Stimulated activated memory B cell treated with anti-CD40 and anti-IgM and Interleukin-4, amounts not matched to agents 10 μg/mL and 1 μg/mL and 100 μg/mL, for 72 hours (primary cell): ENCODE measurements at places on chromosomes 13 and 19.

- peak; percentile 53 for ATAC-seq
These were observed 14.0 kb upstream of the URI1 start for GRCh38 chr19:29927944-29928625.

GRCh38 chr13:95707035-95707434, 30.1 kb downstream of the DNAJC3 start:
- ATAC-seq, result peak; percentile 47

DNA sequence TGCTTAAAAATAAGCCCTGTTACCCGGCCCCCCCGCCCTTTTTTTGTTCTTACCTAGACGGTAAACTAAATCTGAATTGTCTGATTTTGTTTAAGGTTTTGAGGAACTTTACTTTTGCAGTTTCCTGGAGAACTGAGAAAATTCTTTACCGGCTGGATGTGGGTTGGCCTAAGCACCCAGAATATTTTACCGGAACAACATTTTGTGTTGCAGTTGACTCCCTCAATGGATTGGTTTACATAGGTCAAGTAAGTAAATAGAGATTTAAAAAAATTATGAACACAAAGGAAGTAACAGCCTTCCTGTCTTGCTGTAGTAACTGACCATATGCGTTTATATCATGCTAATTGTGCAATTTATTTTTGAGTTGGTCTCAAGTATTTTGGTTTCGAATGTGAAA, 785 bp downstream of the NHLRC3 start:
- ATAC-seq, result no peak

DNA sequence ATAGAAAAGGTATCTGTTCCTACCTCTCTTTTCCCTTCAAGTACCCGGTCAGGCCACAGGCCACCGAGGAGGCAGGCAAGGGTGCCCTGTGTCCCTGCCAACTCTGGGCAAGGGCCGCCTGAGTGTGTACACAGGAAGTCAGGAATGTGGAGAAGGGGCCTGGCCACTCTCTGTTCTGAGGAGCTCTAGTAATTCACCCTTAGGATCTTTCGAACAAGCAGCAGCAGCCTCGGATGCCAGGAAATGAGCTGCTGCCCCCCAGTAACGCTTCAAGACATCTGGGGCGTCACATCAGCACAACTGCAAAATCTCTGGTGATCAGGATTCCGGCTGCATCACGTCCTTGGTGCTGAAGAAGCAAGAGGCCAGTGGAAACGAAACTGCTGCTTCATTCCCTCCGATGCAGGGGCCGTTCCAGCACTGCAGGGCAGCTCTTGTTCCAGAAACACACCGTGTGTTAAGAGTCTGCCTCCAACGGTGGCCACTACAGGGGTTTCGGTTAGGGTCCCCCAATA, 2.0 kb downstream of the RAB20 start:
- ATAC-seq, result no peak

- no peak for ATAC-seq
These were observed 826 bp downstream of the RASIP1 start for GRCh38 chr19:48739404-48740163.

- peak; percentile 95 for ATAC-seq
These were observed 9.1 kb downstream of the MAST1 start for GRCh38 chr19:12847159-12848139.

GRCh38 chr19:48137411-48137810, 26.8 kb upstream of the PLA2G4C start:
- no peak for ATAC-seq

DNA sequence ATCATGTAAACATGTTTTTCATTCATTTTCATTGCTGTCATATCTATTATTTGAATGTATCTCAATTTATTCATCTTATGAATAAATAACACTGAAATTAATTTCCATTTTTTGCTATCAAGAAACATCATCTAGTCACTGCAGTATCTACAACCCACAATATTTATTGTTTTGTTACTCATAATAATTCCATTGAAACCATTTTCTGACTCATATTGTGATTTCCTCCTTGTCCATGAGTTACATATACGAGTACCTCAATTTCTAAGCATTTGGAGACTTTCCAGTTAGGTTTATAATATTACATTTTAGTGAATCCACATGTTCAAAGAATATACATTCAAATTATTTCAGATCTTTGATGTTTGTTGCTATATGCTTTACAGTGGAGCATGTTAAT, 1524.0 kb downstream of the SLITRK1 start:
- no peak for ATAC-seq

GRCh38 chr13:21683034-21683733, 12.3 kb downstream of the FGF9 start:
- ATAC-seq, result no peak

DNA sequence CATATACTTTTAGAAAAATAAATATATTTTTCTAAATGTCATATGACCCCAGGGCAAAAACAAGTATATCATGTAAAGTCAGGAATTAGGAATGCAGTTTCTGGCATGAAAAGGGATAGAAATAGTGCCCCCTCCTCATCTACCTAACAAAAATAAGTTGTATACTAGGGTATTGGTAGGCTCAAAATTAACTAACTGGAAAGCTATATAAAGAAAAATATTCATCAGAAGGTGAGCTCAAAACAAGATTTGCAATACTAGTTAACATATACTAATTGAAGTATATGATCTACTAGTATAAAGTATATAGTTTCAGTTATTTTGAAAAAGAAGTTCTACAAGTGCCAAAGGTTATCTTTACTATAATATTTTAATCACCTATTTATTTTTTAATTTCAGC, 200.2 kb downstream of the GPC5 start:
- no peak for ATAC-seq

GRCh38 chr13:31849206-31849605, 109.9 kb downstream of the RXFP2 start:
- no peak for ATAC-seq

GRCh38 chr13:68608147-68608546, 1378.0 kb upstream of the PCDH9 start:
- ATAC-seq, result no peak

GRCh38 chr19:16258440-16258903, 60.8 kb downstream of the AP1M1 start:
- ATAC-seq, result no peak

GRCh38 chr19:33687481-33688170, 65.9 kb downstream of the CHST8 start:
- no peak for ATAC-seq

GRCh38 chr13:33937373-33938098, 119.6 kb downstream of the RFC3 start:
- ATAC-seq, result no peak

GRCh38 chr13:70708775-70709174, 600.5 kb upstream of the KLHL1 start:
- ATAC-seq, result no peak

DNA sequence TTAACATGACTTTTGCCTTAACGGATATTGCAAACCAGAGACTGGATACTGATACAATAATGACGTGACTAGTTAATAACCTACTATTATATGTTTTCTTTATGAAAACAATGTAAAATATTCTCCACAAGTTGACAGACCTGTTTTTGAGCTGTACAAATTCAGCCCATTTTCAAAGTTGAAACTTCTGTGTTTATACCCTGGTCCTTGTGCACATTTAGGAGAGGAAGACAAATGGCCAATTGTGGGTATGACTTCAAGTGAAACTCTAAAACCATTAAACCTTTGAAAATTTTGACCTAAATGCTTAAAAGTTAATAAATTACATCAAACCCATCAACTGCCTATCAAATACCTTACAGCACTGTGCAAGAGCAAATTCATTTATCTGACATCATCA, 8.9 kb downstream of the SPRY2 start:
- ATAC-seq, result no peak

GRCh38 chr13:107299717-107300116, 731.8 kb upstream of the ARGLU1 start:
- no peak for ATAC-seq

GRCh38 chr19:12872941-12873890, 8.0 kb downstream of the DNASE2 start:
- peak; percentile 61 for ATAC-seq

- ATAC-seq, result no peak
These were observed 42.7 kb upstream of the ABCC4 start for GRCh38 chr13:95343944-95344343.

GRCh38 chr19:39265321-39265916, 2.8 kb upstream of the IFNL2 start:
- no peak for ATAC-seq
